ENCODE measurements at places on chromosomes 16 and 17. TPM values are rescaled to one million over a fixed set of nuclear protein-coding genes. Genes with fewer than 3 reads are reported as not detected.
A peak's percentile ranks its signal among the peaks of the same experiment; 100 is the strongest.

DNA sequence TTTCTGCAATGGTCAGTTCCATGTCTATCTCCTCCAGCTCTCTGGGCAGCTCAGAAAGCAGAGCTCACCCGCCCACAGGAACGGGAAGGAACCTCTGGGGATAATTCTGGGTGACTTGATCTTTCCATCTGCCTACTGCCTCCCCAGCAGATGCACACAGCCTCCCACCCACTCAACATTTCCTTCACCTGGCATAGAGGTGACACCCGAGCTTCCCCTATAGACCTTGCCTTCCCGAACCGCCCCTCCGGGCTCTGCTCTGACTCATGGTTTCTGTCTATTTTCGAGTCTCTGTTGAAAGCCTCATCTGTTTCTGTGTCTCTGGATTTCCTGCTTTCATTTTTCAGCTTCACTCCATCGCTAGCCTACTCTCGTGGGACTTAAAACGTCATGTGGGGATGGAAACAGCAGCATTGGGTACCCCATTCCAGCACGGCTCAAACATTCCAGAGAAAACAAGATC lies 11.4 kb downstream of the GGA3 start:
- no peak for DNase-seq

- DNase-seq = no peak
Observed at GRCh38 chr16:60586493-60586892, 1449.7 kb downstream of the CDH8 start.

GRCh38 chr16:15765880-15766279 lies 90.9 kb downstream of the MYH11 start:
- peak; percentile 24 for DNase-seq

DNA sequence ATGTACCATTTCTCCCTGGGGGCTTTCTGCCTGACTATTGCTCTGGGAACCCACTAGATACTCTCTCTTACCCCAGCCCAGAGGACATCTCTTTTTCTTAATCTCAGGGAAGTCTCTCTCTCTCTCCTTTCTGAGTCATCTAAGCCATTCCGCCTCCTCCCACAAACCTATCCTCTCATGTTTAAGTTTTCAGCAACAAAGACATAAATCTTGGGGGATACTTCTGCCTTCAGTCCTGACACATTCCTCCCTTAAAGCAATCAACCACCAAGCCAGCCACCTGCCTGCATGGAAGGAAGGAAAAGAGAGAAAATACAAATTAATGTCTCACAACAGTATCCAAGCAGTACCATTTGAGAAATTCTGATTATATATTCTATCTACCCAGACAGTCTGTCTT lies 128.8 kb downstream of the HS3ST2 start:
- DNase-seq = no peak

- DNase-seq = no peak
Observed at GRCh38 chr16:49530427-49530970, 156.9 kb downstream of the C16orf78 start.

Gene ASPA
- 0.33 TPM for total RNA-seq

Gene ABHD15
- 4.5 TPM for total RNA-seq

Gene CDH16
- total RNA-seq = not detected

Gene PLXDC1
- total RNA-seq = not detected
